ENCODE measurements at places on chromosomes 13 and 19.

DNA sequence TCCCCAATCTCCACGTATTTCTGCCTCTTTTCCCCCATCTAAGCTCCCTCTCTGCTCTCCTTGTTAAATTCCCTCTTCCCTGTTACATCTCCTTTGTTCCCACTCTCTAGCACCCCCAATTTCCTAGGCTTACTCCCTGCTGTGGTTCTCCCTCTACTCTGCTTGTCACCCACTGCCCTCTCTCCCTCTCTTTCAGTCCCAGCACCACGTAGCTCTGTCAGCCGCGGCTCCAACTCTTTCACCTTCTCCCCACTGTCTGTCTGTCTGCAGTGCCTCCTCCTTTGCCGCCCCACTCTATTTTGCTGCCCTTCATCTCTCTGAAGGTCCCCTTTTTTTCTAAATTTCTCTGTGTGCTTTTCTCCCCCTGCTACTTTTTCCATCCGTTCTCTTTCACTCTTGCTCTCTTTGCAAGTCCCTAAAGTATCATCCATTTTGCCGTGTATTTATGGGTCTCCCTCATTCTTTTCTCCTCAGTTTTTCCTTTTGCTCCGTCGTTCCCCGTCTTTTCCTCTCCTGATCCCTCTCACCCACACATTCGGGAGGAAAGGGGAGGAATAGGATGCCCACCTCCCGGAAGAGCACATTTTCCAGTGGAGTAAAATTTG, 937 bp downstream of the ZNF841 start:
- DNase-seq = no peak

DNA sequence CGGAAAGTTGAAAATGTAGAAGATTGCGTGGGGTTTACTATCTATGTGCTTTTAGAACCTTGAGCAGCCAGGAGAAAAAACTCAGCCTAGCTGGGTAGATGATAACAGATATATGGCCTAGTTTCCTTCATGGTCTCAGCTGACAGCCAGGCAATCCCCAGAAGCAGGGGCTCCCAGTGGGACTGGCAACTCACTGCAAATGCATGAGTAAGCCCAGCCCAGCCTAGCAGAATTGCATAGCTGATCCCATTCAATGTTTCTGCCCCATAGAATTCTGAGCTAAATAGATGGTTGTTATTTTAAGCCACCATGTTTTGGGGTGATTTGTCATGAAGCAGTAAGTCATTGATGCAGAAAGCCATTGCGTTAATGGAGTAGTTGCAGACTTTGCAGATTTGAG, 108.5 kb downstream of the ERCC5 start:
- no peak for DNase-seq

GRCh38 chr13:111483621-111483987, 163.2 kb downstream of the TEX29 start:
- no peak for DNase-seq

- no peak for DNase-seq
Observed at GRCh38 chr19:30074741-30075715, 133.0 kb downstream of the URI1 start.

DNA sequence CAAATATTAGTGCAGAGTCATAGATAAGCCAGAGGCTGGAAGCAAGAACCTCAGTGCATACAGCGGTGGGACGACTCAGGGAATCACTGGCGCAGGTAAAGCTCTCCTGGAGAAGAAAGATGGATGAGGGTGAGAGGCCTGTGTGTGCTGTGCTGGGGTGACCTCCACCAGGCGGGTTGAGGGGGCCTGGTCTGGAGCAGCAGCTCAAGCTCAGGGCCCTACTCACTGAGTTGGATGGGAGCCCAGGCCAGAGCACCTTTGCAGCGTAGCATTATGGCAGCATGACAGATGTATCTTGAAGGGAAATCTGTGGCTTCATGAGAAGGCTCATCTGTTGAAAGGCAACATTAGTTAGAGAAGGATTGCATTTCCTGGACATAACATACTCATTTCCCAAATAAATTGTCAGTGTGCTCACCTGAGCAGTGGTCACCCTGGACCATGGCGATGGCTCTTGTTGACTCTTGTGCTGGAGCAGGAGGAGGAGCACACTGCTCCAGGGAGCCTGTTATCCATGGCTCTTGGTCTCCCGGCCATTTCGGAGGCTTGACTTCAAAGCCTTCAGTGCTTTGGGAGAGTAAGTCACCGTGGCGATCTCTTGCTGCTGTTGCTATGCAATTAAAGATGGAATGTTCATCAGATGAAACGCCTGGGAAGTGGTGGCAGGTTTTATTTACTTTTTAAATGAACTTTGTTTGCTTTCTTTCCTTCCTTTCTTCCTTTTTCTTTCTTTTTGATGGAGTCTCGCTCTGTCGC, 25.0 kb downstream of the HNRNPM start:
- no peak for DNase-seq

GRCh38 chr19:32174386-32175113, 170.9 kb upstream of the ZNF507 start:
- DNase-seq = no peak

DNA sequence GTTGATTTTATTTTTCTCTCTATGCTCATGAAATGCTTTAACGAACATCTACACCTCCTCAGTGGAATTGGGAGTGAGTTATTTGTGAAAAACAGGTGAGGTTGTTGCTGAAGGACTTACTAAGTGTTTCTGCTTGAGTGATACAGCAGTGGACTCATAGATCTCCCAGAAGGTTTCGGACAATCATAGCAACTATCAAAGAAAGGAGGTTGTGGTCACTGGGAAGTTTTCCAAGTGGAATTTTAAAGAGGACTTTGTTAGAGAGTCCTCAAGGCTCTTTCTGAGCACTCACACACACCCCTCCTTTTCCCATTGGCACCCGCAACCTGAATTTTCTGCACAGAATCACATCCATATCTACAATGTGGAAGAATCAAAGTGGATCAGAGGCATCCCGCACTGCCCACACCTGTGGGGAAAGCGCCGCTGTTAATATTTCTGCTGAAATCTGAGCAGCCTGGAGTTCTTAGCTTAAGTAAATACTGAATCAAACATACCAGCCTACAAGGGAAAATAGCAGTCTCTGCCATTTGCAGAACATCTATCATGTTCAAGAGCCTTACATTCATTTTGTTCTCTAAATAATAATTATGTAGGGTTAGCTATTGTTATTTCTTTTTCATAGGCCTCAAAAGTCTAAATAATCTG, 719.4 kb downstream of the DIAPH3 start:
- DNase-seq = no peak

GRCh38 chr19:30360376-30361106, 11.6 kb upstream of the ZNF536 start:
- no peak for DNase-seq

DNA sequence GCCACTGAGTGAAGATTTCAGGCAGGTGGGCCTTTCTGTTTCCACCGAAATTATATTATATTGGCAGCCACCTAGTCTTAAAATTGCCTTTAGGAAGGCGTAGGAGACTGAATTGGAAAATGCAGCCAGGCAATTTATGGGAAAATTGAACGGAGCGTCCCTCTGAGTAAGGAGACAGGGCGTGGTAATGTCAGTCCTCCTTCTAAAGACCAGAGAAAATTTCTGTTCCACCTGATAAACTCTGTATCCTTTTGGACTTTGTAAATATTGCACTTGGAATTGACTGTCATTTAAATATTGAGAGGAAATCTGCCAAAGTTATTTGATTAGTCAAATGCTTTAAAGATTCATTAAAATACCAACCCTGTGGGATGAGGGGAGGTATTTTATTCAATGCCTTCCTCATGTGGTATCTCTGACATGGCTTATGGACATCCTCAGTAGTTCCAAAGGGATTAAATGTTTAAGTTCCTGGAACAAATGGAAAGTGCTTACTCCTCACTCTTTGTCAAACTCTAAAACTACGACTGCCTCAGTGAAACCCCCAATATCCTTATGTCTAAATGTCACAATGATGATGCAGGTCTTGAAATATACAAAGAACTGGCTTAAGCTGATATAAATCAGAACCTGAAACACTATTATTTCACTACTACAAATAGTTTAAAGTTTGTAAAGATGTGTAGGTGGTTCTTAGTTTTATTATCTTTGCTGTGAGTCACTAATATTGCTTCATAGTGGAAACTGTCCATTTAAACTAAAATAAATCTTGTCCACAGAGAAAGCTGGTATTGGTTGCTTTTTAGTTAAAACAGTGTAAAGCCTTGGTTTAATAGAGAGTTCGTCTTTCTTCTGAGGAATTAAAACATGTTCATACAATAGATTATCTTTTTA, 203.2 kb downstream of the FGF14 start:
- DNase-seq = no peak

DNA sequence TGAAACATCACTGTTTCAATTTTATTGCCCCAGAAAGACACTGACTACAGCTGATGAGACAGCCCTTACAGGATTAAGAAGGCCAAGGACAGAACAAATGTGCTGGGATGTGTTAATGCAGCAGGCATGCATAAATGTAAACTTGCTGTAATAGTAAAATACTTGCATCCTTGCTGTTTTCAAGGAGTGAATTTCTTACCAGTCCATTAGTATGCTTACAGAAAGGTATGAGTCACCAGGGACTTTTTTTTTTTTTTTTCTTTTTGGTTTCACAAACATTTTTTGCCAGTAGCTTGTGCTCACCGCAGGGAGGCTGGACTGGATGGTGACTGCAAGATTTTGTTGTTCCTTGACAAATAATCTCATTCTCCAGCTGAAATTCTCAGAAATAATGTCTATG, 55.1 kb downstream of the GPR180 start:
- DNase-seq = peak; percentile 58

- DNase-seq = peak; percentile 71
Observed at GRCh38 chr13:97125810-97126738, 96.1 kb upstream of the MBNL2 start.

DNA sequence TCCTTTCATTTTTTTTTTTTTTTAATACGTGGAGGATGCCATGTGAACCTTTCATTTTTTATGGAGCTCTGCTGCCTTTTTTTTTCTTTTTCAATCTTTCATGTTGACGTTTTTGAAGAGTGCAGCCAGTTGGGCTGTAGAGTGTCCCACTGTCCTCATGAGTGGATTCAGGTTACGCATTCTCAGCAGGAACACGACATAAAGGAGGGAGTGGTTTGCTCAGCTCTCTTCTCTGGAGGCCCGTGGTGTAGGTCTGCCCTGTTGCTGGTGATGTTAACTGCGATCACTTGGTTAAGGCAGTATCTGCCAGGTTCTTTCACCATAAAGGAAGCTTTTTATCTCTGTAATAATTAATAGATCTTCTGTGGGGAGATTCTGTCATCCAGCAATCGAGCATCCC, 26.7 kb upstream of the CACNG8 start:
- no peak for DNase-seq

- peak; percentile 64 for DNase-seq
Observed at GRCh38 chr19:574658-575526, 2.5 kb downstream of the BSG start.

DNA sequence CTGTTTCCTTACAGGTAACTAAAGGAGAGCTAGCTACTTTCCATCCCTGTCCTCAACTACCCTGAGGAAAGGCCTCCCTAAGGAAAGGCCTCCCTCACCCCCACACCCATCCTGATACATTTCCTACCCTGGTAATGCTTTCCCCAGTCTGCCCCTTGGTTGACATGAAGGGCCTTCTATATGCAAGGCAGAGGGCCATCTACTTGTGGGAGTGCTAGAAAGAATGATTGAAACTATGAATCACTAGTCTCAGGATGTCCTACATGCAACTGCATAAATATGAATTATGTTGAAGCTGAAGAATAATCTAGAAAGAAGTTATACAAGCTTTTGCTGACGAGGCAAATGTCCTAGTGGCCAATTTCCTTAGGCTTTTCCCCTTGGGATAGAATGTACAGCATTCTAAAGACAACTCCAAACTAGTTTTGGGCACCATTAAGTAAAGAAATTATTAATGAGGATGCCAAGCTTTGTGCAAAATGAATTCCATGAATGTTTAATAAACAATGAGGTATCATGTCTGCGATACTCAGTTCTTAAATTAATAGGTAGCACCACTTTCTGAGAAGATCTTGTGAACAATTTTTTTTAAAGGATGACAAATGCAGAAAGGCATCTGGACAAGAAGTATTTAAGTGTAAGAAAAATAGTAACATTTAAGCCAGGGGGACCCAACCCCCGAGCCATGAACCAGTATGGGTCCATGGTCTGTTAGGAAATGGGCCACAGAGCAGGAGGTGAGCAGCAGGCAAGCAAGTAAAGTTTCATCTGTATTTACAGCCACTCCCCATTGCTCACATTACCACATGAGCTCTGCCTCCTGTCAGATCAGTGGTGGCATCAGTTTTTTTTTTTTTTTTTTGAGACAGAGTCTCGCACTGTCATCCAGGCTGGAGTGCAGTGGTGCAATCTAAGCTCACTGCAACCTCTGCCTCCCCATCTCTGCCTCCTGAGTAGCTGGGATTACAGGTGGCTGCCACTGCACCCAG, 223.0 kb downstream of the LHFPL6 start:
- no peak for DNase-seq

DNA sequence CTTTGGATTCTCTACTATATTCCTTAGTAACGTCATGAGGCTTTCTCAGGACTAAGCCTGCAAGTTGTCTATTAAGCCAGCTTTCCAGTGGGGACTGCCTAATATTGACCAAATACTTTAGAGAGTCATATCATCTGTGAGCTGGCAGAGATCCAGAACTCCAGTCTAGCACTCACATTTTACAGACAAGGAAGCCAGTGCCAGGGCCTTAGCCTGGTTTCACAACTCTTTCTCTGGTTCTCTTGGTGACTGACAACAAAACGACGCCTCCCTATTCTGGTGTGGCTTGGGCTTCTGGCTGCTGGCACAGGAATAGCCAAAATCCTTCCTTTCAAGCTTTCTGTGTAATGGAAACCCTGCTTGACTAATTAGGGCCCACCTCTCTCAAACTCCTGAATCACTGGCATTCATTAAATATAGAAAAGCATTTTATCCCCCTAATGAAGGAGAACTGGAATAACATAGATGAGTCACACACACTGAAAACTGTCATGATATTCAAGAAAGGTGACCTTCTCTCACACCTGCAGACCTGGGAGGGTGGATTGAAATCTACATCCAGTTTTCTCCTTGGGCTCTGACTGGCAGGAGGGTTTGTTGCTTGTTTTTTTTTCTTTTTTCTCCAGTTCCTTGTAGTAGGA, 75.2 kb upstream of the UBL3 start:
- no peak for DNase-seq

GRCh38 chr13:110318920-110319319, 11.8 kb downstream of the COL4A2 start:
- no peak for DNase-seq

DNA sequence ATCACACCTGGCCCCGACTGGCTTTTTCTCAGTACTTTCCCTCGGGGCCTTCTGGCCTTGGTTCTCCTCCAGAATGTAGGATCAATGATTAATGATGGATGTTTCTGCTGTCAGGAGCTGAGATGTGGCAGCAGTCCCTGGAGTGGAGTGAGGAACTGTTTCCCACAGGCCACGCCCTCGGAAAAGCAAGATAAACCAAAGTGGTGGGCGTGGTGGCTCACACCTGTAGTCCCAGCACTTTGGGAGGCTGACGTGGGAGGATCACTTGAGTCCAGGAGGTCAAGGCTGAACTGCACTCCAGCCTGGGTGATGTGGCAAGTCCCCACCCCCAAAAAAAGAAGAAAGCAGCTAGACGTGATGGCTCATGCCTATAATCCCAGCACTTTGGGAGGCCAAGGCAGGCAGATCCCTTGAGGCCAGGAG, 7.1 kb upstream of the SHFL start:
- no peak for DNase-seq

GRCh38 chr13:113013878-113014751, 45.1 kb downstream of the MCF2L start:
- no peak for DNase-seq
